ENCODE measurements at places on chromosomes 5 and 9.

DNA sequence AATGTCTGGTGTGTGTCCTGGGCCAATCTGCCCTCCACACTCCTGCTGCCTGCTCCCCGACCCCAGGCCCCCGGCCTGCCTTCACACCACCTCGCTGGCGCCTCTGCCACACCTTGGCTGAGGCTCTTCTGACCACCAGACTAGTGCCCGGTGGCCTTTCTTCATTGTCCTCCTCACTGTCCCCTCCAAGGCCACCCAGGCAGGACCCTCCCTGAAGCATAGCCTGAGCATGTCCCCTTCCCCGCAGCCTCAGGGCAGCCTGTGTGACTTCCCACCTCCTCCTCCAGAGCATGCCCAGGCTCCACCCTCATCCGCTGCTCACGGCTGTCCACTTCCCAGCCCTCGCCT is 154.6 kb downstream of the OLFM1 start:
- DNase-seq, result no peak

DNA sequence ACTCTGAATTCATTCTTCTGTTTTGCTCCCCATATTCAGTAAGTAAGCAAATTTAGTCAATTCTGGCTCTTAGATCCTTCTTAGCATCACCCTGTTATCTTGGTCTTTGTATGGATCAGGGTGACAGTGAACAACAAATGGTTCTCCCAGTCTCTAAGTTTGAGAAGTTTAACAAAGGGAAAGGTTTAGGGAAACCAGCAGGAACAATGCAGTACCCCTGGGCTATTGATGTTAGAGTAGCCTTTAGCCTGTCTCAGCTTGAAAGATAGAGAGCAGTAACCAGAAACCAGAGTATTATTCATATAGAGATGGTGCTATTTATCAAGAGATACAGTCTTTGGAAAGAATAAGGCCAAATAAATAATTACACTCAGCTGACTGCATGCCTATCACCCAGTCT is 241.8 kb downstream of the CDH12 start:
- no peak for DNase-seq

DNA sequence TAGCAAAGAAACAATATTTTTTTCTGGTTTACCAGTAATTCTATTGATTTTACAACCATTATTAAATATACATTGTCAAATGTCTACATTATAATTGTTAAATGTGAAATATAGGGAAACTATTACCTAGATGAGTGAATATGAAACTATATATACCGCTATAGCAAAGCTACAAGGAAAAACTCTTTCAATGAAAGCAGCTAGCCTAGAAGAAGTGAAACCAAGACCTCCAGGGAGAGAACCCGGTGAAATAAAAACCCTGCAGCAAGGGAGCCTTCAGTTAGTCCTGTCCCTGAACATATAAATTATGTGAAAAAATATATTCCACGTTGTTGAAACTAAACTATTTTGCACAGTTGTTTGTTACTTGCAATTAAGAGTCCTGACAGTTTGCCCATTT is 913.1 kb downstream of the EFNA5 start:
- DNase-seq, result no peak

DNA sequence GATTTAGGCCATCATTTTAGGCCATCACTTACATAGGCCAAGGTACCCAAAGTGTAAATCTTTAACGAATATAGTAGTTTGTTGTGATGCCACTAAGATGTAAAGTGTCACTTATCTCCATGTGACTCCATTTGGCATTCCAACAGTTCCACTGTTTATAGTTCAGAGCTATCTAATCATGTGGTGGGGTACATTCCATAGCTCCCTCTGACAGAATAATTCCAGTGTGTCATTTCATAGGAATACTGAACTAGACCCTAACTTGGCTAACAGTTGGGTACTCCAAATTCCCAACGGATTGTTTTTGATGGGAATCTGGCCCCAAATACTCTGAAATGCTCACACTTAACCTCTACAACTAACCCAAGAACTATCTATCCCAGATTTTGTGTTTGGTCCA is 76.7 kb upstream of the FST start:
- DNase-seq, result no peak

- no peak for DNase-seq
These were observed 31.5 kb upstream of the MYORG start for GRCh38 chr9:34408173-34408572.

GRCh38 chr5:82174128-82174918 is 103.8 kb downstream of the RPS23 start:
- DNase-seq, result no peak

GRCh38 chr5:55691265-55692105 is 20.6 kb downstream of the SLC38A9 start:
- DNase-seq, result no peak

GRCh38 chr9:105971986-105972385 is 277.6 kb downstream of the TMEM38B start:
- no peak for DNase-seq

DNA sequence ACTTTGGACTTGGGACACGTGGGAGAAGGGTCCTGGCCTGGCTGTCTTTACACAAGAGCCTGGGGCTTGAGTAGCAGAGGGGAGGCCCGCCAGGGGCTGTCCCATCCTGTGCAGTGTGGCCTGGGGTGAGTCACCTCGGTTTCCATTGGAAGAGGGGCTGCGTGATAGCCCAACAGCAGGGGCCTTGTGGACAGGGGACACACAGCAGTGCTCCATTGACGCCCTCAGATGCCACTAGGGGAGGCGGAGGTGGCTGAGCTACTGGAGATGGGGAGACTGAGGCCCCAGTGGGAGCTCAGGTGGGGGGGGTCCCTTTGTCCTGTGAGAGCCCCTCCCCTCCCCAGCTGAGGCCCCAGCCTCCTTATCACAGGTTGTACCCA is 50.0 kb upstream of the RNU6ATAC start:
- no peak for DNase-seq

DNA sequence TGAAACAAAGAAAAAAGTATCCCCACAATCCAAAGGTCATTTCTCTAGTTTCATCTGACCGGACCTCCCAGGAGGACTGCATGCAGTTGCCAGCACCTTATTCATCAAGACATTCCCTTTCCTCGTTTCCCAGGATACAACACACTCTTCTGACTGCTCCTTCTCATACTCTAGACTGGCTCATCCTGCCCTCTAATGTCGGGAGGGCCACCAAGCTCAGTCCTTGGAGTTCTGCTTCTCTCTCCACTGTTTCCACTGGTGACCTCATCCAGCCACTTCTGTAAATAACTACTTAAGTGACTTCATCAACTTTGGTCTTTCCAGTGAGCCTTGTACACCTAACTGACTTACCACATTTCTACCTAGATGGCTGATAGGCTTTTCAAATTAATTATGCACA is 179.1 kb downstream of the EPB41L4A start:
- no peak for DNase-seq

DNA sequence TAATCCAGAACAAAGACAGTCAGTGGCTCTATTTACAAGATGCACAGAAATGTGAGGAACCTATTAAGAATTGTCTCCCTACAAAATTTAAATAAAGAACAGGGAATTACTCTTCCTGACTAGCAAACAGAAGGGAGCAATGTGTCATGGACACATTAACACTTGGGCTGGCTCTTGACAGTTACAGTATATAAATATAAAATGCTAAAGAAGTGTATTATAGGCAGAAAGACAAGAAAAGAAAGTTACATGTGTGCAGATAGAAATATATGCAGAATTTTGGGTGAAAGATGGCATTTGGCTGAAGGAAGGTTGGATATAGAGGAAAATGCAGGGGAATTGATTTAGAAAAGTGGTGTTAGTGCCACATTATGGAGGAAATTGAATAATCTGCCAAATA is 2257.1 kb upstream of the ACO1 start:
- no peak for DNase-seq

GRCh38 chr5:133142782-133143181 is 91.0 kb downstream of the HSPA4 start:
- no peak for DNase-seq

Measured in HFF-Myc (cell line).